Mesenchymal stem cell (in vitro differentiated cells and primary cell): ENCODE measurements at places on chromosomes 3 and 15.

DNA sequence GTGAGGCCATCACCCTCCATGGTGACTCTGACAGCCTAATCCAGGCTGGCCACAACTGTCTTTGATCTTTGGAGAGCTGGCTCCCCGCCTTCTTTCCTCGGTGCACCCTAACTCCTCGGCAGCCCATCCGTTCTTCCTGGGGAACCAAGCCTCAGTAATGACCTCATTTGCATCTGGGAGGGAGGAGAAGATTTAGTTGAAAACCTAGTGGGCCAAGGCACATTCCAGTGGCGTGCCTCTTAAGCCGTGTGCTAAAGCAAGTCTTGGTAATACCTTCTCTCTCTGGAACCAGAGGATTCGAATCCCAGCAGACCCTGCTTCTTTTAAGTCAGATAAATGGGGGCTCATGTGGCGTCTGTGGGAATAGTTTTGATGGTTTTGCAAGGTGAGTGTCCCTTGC, 233.1 kb downstream of the EBLN2 start:
- no peak for DNase-seq

- no peak for DNase-seq
Measured at GRCh38 chr15:69629631-69630161, 177.1 kb downstream of the RPLP1 start.

DNA sequence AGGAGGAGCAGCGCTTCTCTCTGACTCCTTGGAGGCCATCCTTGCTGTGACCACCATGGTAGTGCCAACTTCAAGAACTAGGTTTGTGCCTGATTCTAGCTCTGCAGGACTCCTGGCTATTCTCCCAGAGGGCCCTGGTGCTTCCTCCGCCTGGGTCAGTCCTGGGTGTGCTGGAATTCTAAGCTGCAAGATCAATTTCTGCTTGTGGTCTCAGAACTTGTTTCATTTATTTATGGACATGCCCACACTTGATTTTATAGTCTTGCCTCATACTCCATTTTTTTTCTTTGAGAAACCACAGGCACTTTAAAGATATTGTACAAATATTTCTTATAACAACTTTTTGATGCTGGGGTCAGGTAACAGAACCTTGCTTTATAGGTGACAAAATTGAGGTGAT, 87.6 kb downstream of the PDCD6IP start:
- no peak for DNase-seq

GRCh38 chr3:63968612-63969350, 54.5 kb downstream of the PSMD6 start:
- no peak for DNase-seq

DNA sequence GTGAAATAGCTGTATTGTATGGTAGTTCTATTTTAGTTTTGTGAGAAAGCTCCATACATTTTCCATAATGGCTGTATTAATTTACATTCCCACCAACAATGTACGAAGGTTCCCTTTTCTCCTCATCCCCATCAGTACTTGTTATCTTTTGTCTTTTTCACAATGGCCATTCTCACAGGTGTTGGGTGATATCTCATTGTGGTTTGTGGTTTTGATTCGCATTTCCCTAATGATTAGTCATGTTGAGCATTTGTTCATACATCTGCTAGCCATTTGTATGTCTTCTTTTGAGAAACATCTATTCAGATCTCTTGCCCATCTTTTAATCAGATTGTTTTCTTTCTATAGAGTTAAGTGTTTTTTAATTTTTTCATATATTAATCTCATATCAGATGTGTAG, 931.9 kb downstream of the IGSF11 start:
- DNase-seq, result no peak

GRCh38 chr3:192237992-192238608, 489.2 kb downstream of the FGF12 start:
- DNase-seq, result no peak

GRCh38 chr3:193049935-193050334, 132.3 kb upstream of the MB21D2 start:
- DNase-seq, result no peak

GRCh38 chr3:116046350-116046749, 398.9 kb downstream of the LSAMP start:
- DNase-seq, result no peak

DNA sequence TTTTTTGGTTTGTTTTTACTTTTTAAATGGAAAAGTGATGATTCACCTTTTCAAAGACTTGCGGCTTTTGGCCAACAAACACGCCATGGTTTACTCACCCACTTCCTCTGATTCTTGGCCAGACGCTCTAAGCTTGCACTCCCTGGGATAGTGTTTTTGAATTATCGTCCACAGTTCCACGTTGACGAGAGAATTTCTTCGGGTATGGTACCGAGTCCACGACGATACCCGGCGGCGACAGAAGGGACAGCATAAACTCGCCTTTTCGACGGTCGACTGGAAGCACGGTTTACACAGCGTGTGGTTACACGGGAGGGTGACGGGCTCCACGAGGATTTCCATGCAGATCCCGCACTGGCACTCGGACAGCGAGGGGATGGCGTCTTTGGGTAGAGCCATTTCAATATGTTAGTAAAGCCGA, 783 bp downstream of the RNF168 start:
- peak; percentile 89 for DNase-seq

DNA sequence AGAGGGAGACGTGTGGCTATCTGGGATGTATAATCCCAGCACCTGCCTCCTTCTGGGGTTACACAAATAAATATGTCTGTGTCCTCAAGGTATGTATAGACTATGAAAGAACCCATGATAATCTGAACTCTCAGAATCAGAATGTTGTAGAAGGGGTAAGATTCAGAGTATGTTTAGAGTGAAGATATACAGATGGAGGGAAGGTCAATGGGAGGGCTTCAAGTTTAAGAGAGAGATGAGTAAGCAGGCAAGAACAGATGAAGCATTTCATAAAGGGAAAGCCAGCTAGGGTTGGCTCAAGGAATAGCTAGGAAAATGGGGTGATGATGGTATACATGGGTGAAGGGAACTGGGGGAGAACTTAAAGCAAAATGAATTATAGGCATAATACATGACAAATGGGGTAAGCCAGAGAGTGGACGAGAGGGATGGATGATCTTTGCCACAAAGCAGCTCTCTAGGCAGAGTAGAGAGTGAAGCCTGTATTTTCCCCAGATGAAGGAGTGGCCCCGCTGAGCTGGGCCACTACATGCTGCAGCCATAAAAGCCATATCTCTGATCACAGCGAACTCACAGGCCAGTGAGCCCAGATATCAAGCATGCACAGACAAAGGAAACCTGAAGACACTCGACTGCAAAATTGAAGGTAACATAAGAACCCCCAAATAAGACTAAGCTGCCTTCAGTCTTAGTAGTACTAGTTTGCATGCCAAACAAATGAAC, 15.9 kb upstream of the ZBTB38 start:
- no peak for DNase-seq

DNA sequence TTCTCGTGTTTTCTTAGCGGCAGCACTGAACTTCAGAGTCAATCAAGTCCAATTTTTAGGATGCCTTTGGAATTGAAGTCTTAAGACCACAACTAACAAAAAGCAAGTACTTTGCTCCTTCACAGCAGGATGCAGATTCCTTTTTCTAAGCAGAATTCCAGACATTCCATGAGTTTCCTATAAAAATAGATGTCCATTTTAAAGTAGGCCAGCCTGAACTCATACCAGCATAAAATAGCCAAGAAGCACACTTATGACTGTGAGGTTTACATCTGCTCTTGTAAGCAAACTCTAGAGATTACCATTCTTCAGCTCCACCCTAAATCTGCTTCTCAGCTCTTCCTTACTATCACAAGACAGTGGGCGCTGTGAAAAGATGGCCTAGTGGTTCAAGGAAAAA, 85.8 kb downstream of the THBS1 start:
- DNase-seq, result peak; percentile 43

- DNase-seq, result no peak
Measured at GRCh38 chr15:28902856-28903255, 17.1 kb downstream of the APBA2 start.

DNA sequence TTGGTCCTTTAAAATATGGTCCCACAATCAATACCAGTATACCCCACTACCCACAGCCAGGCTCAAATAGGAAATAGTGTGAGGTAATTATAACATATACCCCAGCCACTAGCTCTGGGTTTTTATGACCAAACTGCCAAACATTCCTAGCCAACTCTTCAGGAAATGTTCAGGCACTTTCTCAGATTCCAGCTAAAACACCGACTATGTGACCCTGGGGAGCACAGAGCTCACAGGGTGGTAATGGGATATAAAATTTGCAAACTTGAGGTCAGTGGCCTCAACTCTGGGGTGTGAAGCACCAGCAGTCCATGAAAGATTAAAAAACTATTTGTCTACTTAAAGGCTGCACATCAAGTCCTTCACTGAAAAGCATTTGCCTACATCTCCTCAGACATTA, 12.9 kb downstream of the FBN1 start:
- DNase-seq, result no peak

GRCh38 chr15:66294157-66294931, 976 bp downstream of the DIS3L start:
- DNase-seq, result peak; percentile 50

DNA sequence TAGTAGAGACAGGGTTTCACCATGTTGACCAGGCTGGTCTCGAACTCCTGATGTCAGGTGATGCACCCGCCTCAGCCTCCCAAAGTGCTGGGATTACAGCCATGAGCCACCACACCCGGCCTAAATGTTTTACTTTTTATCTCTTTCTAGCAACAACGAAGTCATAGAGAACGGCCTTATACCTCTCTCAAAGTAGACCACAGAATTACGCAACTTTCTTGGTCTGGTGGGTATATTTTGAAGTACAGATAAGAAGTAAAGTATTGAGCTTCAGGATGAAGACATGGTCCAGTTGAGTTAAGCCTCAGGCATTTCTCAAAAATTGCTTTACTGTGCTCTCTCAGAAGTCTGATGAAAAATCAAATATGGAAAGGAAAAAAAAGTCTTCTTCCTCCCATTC, 30.6 kb downstream of the FAM240A start:
- DNase-seq, result no peak

GRCh38 chr15:77901921-77902750, 175.4 kb downstream of the TBC1D2B start:
- no peak for DNase-seq

DNA sequence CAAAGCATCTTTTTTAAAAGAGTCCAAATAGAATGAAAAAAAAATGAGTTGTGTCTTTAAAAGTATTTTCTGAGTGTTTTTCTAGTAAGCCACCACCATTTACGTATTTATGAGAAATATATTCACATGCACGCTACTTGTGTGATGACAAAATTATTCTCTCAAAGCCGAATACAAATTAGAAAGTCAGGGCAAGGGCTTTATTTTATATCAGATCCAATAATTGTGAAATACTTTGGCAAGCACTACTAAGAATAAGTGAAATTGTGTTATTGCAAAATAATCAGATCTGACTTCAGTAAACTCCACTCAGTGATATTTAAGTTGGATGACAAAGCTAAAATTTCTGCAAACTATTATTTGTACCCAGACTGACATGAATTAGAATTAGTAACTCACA, 589.3 kb upstream of the KCNMB2 start:
- no peak for DNase-seq

- no peak for DNase-seq
Measured at GRCh38 chr15:58530056-58530590, 98.3 kb downstream of the LIPC start.

DNA sequence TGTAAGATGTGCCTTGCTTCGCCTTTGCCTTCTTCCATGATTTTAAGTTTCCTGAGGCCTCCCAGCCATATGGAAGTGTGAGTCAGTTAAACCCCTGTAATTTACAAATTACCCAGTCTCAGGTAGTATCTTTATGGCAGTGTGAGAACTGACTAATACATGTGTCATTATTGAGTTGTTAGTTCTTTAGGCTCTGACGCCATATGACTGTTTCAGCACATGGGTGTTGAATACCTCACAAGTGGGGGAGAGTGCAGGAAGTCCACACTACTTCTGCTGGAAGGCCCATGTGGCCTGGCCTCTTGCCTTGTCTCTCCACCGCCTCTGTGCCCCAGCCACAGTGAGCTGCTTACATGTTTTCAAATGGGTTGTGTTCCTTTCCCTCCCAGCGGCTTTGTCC, 28.5 kb downstream of the MFSD1 start:
- DNase-seq, result no peak

- no peak for DNase-seq
Measured at GRCh38 chr15:91109885-91110284, 9.8 kb downstream of the SV2B start.

GRCh38 chr3:121072133-121072532, 164.1 kb downstream of the STXBP5L start:
- DNase-seq, result no peak

DNA sequence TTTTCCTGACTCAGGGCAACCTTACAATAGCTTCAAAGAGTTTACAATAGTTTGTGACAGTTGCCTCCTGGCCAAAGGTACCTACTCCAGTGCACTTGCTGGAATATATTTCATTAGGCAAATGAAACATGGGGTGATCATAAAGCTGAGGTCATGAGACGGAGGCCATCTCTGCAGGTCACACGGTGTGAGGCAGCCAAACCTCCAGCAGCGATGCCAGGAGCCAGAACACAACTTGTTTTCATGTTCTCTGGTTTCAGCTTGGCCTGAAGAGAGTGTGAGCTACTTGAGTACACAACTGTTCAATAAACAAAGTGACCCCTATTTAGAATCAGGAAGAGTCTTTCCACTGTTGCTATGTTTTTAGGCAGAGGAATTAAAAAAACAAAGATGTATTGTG, 42.7 kb upstream of the PYGO1 start:
- DNase-seq, result peak; percentile 19

DNA sequence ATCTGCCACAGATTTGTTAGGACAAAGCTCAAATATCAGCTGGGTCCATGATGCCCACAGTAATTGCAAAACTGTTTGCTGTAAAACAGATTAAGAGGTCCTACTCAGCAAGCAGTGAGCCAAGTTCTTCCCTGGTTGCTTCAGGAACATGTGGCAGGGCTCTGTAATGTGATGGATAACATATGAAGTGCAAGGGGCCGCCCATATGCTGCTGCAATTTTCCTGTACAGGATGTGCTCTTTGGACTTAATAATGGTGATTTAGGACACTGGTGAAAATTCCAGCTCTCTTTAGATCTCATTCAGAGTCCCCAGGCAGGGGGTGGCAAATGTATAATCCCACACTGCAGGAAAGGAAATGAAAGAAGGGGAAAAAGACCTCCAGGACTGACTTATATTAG, 289.4 kb downstream of the LSAMP start:
- DNase-seq, result peak; percentile 23

- no peak for DNase-seq
Measured at GRCh38 chr15:42073418-42073817, 20.9 kb downstream of the PLA2G4D start.

DNA sequence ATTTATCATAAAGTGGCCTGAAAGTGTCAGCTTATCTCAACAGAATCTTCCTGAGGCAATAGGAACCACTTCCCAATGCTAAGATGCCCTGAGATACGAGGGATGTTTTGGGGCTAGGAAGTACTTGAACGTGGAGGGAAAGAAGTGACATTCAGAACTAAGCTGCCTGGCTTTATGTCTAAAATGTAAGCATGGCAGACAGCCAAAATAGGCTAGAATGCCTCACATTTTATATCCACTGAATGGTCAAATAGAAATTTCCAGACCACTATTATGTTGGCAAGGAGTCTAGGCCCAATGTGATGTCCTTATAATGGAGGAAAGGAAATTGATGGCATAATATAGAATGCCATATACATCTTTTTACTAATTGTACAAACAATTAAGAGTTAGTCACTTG, 154.9 kb downstream of the PEX5L start:
- no peak for DNase-seq

GRCh38 chr15:56460071-56460470, 4.9 kb downstream of the MNS1 start:
- peak; percentile 8 for DNase-seq

- DNase-seq, result no peak
Measured at GRCh38 chr3:124993466-124993865, 58.9 kb upstream of the MUC13 start.
